ENCODE measurements at places on chromosomes 2 and 18.

GRCh38 chr2:172430027-172430426, 2.6 kb downstream of the ITGA6 start:
- no peak for DNase-seq

GRCh38 chr2:53505826-53506225, 261.8 kb upstream of the CHAC2 start:
- DNase-seq, result no peak

DNA sequence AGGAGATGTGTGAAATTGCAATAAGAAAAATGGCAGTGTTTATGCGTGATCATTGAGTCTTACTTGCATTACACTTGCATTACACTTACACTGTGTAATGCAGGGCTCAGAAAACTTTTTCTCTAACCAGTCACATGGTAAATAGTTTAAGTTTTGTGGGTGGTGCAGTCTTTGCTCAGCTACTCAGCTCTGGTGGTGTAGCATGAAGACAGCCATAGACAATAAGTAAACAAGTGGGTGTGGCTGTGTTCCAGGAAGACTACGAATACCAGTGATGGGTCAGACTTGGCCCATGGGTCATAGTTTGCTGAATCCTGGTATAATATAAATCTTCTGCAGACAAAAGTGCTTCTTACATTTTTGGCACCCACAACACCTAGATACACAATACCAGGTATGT, 115.6 kb upstream of the CYP1B1 start:
- DNase-seq, result peak; percentile 20

DNA sequence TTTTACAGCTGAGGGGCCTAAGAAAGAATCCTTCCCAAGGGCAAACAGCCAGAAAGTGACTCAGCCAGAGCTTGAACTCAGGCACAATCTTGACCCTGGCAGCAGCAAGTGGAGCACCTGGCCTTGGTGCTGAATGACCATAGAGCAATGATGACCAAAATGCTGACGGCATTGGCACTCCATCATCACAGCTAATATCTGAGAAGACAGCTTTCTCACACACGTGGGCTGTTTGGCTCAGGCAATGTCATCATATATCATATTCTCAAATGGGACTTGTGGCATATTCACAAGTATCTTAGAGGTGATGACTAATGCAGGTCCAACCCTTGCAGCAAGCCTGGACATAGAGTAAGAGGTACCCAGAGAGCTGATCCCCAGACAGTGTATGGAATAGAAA, 443.9 kb upstream of the MYT1L start:
- DNase-seq, result no peak

- no peak for DNase-seq
These were observed 14.7 kb downstream of the LINC00305 start for GRCh38 chr18:64134044-64134747.

- no peak for DNase-seq
These were observed 27.1 kb downstream of the SMIM21 start for GRCh38 chr18:75400366-75400765.

DNA sequence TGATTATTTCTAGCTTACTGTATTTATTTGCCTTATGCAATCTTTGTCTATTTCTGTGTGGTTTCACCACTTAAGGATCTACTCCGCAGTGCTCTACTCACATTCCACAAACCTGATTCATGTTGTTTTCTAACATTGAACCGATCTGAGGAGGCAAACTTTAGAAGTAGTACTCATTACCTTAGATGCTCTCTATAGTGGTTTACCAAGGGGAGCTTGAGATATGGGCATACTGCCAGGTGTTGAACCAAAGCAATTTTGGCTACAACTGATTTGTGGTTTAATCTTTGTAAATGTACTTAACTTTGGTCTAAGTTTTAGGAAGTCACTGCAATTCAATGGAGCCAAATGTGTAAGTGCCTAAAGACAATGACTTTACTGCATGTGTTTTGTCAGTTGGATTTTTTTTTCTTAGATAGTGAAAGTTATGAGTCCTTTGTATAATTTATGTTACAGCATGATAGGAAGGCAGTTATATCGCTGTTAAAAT, 50.1 kb downstream of the MAP2 start:
- DNase-seq, result peak; percentile 92

GRCh38 chr2:152542995-152543481, 174.2 kb downstream of the PRPF40A start:
- DNase-seq, result peak; percentile 77

GRCh38 chr2:28294451-28294850, 98.2 kb upstream of the FOSL2 start:
- no peak for DNase-seq

DNA sequence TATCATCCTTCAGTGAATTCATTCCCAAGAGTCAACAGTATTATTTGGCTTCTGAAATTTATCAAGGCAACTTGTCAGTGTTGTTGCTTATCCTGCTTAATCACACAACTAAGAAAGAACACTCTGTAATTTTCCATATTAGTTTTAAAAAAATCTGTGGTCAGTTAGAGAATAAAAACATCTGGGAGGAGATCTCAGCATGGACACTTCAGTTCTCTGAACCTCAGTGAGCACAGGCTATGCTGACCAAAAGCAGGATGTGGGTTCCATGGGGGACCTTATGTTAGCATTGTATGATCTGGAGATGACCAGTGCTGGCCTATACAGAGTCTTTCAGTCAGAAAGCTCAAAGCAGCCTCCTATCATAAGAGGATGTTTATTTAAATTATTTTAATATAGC, 79.1 kb upstream of the KLHL14 start:
- no peak for DNase-seq

- DNase-seq, result no peak
These were observed 45.5 kb downstream of the TMEM37 start for GRCh38 chr2:119477113-119477505.

GRCh38 chr18:1104181-1104881, 199.7 kb downstream of the ADCYAP1 start:
- DNase-seq, result no peak

DNA sequence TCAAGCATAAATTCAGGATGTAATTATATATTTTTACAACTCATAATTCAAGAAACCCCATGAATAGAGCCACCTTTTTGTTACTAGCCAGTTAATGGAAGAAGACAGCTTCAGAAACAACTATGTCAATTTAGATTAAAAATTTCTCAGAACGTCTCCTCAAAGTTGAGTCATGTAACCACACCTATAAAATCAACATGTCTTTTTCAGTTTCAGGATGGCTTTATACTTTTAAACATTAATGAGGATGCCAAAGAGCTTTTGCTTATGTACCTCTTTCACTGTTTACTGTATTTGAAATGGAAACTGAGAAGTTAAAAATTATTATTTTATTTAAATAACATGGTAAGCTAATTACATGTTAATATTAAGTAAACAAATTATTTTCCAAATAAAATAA, 280.1 kb downstream of the PTH2R start:
- no peak for DNase-seq

- DNase-seq, result no peak
These were observed 111.7 kb upstream of the AGAP1 start for GRCh38 chr2:235382179-235382578.

DNA sequence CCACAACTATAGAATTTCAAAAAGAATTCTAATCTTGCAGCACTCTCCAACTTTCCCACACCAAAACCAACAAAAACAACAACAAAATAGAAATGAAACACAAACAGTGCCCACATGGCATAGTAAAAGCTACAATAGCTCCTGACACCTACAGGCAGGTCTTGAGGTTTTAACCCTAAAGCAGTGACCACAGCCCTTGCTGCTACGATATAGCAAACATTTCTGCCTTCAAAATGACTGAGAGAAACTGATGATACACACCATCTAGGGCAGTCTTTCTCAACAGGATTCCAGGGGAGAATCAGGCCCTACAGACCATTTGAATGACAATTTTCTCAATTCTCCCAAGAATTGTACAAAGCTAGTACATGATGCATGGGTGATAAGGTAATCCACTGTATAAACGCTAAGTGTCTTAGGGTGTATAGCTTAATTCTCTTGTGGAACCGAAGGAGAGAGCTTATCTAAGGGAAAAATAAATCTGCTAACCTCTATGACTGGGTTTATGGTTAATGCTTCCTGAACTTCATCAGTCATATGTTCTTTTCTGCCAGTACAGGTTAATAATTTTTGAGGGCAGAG, 46.5 kb downstream of the TRAK2 start:
- DNase-seq, result no peak

DNA sequence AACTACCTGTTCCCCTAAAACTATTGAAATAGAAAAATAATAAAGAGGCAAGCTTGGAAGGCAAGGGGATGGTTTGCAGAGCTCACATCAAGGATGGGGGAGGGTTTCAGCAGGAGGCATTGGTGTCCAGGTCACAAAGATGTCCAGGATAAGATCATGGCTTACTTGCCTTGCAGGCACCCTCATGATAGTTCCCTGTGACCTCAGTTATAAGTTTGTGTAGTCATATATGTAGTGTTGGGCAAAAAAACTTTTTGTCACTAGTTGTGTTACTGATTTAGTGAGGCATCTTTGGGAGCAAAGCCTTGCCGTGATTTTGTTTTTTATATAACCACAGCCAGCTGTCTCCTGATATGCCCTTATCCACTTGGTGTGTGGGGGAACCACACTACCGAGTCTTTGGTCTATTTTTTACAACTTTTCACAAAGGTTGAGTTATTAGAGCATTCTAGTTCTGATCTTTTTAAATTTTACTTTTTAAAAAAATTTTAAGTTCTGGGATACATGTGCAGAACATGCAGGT, 53.3 kb downstream of the IL1R2 start:
- DNase-seq, result no peak

GRCh38 chr2:44171018-44171417, 2.3 kb downstream of the PPM1B start:
- peak; percentile 52 for DNase-seq

All from fibroblast of gingiva (primary cell).